ENCODE measurements at places on chromosomes 12 and 14.

GRCh38 chr12:66359300-66359699, 57.0 kb downstream of the HELB start:
- DNase-seq: no peak

- no peak for DNase-seq
Observed at GRCh38 chr12:119147847-119148448, 30.8 kb upstream of the HSPB8 start.

GRCh38 chr12:28507867-28508266, 317.6 kb downstream of the CCDC91 start:
- no peak for DNase-seq

DNA sequence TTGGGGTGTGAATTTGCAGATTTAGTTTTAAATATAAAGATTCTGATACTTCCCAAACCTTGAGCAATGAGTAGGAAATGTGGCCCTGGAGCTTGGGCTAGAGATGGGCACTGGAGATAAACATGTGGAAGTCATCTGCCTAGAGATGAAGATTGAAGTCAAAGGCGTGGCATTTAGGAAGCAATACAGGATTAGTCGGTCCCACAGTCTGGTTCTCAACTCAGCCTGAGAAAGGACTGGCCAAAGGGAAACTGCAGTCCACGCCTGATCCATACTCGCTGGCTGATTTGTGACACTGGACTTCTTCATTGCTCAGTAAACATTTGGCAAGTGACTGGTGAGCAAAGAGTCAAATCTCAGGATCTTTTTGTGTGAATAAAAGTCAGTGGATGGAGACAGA, 268.2 kb upstream of the ATP2B1 start:
- no peak for DNase-seq

DNA sequence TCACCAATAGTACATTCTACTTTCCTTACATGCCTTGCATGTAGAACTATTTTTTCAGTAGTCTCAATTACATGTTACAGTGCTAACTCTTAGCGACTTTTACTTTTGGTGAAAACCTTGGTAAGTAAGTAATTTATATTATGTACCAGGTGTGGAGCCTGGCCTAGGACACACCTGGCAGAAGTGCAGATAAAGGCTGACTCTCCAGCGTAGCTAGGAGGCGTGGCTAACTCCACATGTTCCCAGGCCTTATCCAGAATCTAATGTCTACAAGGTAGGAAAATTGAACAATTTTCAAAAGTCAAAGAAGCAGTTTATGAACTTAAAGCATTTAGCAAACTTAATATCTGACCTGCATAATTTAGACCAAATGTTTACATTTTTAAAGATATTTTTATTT, 157.4 kb downstream of the DHRS2 start:
- DNase-seq: no peak

- no peak for DNase-seq
Observed at GRCh38 chr12:121866331-121866730, 7.7 kb upstream of the HPD start.

- DNase-seq: no peak
Observed at GRCh38 chr14:28901631-28902030, 135.0 kb downstream of the FOXG1 start.

DNA sequence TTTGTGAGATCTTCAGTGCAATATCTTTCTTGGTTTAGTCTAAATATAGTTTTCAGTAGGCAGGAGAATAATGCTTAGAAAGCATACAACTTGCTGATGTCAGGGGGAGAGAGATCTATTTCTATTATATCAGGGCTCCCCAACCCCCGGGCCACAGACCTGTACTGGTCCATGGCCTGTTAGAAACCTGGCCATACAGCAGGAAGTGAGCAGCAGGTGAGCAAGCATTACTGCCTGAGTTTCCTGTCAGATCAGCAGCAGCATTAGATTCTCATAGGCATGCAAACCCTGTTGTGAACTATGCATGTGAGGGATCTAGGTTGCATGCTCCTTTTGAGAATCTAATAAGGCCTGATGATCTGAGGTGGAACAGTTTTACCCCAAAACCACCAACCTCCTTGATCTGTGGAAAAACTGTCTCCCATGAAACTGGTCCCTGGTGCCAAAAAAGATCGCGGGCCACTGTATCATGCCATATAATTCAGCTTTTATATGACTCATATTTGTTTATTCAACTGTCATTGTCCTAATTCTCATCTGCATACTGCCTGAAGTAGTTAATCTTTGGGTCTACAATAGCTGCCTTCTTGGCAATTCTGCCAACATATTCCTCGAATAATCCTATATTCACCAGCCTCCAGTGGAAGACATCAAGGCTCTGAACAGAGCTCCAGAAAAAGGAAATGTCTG, 163.6 kb upstream of the DYRK2 start:
- DNase-seq: no peak

DNA sequence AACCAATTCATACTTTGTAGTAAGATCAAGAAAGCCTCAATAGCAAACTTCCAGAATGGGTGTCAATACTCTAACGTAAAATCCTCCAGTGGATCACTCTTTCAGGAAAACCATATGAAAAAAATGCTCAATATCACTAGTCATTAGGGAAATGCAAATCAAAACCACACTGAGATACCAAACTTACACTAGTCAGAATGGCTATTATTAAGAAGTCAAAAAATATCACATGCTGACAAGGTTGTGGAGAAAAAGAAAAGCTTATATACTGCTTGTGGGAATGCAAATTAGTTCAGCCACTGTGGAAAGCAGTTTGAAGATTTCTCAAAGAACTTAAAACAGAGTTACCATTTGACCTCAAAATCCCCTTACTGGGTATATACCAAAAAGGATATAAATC, 49.5 kb upstream of the ATXN7L3B start:
- no peak for DNase-seq

Data from OCI-M1 (cell line).